ENCODE measurements at places on chromosomes 7 and 10. TPM values are rescaled to one million over a fixed set of nuclear protein-coding genes. Genes with fewer than 3 reads are reported as not detected.

- no peak for DNase-seq
These were observed 500.8 kb downstream of the PLXNA4 start for GRCh38 chr7:132075515-132075914.

DNA sequence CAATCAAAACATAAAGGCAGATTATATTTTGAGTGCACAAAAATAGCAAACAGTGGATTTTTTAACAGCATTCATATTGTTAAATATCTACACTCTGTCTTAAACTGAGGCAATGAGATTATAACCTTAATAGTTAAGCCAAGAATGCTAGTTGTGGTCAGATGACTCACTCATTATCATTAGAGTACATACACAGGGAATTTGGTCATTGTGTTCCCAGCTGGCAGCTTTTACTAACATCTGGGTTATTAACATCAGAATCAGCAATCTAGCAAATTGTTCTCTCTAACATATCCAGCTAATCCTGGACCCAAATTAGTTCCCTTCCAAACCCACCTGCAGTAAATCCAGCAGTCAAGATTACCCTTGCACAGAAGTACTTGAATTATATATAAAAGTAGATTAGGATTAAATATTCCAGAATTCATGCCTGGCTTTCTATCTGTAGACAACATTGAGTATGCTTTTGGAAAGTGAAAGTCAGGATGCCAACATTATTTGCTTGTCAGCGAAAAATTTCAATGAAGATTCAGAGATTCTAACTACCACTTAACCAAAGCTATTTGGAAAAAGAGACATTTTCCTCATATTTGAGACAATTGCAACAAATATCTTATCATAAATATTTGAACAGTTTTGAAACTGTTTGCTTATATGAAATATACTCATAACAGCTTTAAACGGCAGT, 1035.6 kb upstream of the PHF14 start:
- DNase-seq = no peak

GRCh38 chr7:100691676-100692577, 2.1 kb downstream of the GIGYF1 start:
- peak; percentile 74 for DNase-seq

- DNase-seq = no peak
These were observed 5.6 kb upstream of the AKR1B1 start for GRCh38 chr7:134464496-134464895.

DNA sequence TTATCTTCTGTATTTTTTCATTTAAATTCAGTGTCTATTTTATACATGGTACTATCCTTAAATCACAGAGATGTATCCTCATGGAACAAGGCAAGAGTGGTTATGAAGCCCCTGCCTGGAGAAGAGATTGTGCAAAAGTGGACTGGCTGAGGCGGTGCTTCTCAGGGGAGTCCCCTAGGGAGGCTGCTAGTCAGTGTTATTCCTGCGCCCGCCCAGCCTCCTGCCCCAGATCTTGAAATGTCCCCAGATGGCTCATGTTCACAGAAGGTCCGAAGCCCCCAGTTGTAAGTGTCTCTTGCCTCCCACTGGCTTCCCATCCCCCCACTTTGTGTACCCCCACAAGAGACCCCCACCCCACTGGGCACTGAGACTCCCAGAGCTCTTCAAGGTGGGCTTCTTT, 366.9 kb downstream of the TNS3 start:
- no peak for DNase-seq

DNA sequence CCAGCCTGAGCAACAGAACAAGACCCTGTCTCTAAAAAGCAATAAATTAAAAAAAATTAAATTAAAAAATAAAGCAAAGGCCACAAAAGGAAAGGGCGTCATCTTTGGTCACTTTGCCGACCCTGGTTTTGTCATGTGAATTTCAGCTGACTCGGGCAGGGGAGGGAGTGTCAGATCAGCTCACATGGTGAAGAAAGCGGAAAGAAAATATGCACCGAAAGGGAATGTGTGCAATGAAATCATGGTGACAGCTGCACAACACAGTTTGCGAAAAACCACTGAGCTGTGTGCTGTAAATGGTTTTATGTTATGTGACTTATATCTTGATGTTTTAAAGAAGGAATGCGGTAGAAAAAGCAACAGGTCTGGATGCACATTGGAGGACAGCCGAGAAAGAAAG, 39.8 kb downstream of the RCC1L start:
- DNase-seq = peak; percentile 31

- peak; percentile 43 for DNase-seq
These were observed 291.3 kb downstream of the PTEN start for GRCh38 chr10:88154596-88155250.

DNA sequence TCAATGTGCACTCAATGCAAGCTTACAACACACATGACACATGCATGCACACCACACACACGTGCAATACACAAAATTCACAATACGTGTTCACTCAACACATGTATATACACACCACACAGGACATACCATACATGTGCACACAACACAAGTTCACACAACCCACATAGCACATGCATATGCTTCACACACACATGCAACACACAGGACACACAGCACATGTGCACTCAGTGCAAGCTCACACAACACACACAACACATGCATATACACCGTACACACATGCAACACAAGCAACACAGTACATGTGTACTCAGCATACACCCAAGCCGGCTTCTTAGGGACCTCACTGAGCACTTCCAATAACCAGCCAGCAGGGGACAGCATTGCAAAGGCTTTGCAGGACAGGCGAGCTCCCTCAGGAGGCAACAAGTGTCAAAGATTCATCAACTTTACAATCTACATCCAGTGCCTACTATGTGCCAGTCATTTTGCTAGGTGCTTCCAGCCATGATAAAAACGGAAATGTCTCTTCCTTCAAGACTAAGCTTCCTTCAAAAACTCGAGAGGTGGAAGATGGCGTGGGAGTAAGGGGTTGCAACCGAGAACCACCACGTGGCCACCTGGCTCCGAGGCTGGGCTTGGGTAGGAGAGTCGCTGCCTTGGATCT, 61.1 kb downstream of the JCAD start:
- peak; percentile 75 for DNase-seq

DNA sequence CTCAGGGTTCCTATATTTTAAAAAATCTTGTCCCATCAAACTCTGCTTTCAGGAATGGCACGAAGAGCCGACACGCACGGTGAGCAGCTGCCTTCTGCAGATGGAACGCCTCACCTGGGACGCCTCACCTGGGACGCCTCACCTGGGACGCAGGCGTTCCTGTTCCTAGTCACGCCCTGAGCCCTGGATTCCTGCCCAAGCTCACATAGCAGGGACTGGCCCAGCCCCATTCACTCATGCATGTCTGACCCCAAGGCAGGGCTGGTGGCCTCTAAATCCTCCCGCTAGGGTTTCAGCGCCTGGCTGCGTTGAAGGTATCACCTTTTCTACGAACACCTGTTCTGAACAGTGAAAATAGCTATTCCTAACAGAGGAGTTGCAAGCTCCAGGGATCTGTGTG, 49.8 kb downstream of the CARD11 start:
- no peak for DNase-seq

DNA sequence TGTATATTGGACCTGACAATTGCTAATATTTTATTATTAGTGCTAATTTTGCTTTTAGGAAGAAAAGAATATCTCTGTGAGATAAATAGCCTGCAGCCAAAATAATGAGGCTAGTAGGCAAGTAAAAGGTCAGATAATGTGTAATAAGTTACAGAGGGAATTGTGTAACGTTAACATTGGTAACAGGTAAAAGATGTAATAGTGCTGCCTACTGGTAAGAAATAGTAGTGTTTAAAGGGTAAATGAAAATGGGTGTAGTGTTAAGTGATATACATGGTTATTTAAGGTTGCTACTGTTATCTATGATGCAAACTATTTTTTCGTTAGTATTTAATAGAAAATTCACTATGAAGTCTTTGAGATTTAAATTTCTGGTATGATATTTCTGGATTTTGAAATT, 9.2 kb upstream of the FOXP2 start:
- peak; percentile 32 for DNase-seq

DNA sequence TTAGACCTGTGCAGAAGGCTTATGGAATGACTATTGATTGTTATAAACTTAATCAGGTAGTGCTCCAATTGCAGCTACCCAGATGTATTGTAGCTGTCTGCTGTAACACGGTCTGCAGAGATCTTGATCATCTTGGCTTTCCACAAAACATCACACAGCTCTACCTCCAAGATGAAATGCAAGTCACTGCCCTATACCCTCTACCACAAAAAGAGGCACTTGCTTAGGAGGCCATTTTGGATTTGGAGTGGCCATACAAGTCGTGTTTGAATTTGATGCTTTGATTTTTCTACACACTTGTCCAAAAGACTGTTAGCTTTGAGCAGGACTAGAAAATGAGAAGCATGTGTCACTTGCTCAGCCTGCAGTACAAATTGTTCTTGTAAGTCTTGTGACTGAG, 377.2 kb downstream of the TNS3 start:
- DNase-seq = no peak

GRCh38 chr7:121433775-121434174, 37.7 kb upstream of the FAM3C start:
- DNase-seq = no peak

GRCh38 chr7:130896898-130897514, 163.0 kb upstream of the KLF14 start:
- DNase-seq = peak; percentile 86

DNA sequence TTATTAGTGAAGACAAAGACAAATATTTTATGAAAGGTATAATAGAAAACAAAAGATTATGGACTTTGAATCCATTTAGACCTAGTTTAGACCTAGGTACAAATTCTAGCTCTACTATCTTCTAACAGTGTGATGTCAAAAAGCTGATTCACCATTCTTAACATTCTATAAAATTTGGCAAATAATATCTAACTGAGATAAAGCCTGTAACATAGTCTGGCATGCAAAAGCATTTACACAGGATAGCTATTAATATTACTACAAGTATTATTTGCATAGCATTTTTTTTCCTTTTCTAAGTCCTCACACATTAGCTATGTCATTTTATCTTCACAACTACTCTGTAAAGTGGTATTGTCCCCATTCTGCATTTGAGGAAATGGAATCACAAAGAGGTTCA, 179.6 kb upstream of the LRRTM3 start:
- DNase-seq = no peak

DNA sequence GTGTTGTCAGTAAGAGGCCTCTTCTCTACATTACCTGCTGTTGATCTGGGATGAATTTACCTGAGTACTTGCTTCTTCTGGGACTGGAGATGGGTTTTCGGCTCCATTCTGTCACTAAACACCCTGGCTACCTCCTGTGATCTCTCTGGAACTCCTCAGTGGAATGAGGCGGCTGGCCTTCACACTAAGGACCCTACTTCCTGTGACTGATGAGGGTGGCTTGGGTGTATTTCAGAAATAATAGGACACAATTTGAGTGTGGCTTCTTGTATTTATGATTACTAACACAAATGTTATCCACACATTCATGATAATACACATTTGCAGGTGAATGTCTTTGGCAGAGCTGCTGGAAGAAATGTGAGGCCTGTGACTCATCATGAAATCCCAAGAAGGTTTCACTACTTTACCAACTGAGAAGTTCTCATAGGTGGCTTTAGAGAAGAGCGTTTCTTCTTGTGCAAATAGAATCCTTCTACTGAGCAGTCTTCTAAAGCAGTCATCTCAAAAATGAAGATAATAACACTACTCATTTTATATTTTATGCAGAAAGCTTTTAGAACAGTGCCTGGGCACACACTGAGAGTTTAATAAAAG, 21.3 kb upstream of the EVX1 start:
- DNase-seq = no peak

DNA sequence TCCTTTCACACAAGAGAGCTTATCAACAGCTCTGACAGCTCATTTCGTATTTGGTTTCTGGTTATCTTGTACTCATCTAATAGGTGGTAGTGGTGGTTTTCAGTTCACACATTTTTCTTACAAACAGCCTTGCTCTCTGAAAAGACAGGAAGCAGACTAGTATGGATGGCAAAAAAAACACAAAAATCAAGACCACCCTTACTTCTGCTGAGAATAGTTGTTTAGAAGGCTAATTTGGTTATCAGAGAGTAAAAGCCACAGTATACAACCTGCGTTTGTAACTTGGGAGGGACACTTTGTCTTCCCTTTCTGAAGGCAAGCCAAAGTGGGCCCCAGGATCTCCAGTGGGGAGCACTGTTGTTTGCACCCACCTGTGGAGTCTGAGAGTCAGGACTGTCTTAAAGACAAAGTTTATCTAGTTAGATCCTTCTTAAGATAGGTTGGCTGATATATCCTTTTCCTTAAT, 68.0 kb downstream of the PIP4K2A start:
- no peak for DNase-seq

GRCh38 chr10:48500771-48501170, 104.1 kb downstream of the ARHGAP22 start:
- no peak for DNase-seq

GRCh38 chr10:54057357-54057756, 743.7 kb downstream of the PCDH15 start:
- DNase-seq = no peak

DNA sequence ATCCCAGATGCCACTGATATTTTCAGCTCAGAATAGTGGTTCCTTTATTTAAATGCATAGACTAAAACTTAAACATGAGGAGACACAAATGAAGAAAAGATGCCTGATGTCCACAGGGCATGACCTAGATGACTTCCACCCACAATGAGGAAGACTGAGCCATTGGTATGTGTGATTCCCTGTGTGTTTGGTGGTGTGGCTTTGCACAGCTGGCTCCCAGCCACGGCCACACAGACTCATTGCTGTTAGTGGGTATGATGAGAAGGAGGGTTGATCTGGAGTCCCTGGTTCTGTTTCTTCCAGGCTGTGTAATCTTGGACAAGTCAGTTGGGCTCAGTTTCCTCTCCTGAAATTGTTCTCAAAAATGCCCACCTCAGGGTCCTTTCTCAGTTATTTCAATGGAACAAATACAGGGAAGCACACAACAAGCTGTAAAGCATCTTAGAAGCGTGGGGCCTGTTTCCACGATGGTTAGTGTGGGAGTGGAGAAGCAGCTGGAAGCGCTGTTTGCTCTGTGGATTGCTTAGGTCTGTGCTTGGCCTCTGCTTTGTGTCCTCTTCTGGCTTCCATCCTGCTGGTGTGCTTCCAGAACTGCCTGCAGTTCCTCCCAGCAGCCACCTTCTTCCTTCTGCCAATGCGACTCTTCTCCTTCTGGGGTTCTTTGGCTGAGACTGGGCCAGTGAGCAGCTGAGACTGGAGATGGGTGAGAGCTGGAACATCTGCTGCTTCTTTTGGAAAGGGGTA, 303.7 kb downstream of the BMPER start:
- DNase-seq = peak; percentile 6

The GPAM gene
- total RNA-seq = 10.6 TPM

The PNLIPRP3 gene
- 0.06 TPM for total RNA-seq

The FFAR4 gene
- not detected for total RNA-seq

The FAM24B gene
- total RNA-seq = 48.2 TPM

The GSTO2 gene
- total RNA-seq = 0.38 TPM

The PRKG1 gene
- 6.2 TPM for total RNA-seq

The ERVW-1 gene
- not detected for total RNA-seq
